ENCODE measurements at places on chromosomes 2 and 18.

DNA sequence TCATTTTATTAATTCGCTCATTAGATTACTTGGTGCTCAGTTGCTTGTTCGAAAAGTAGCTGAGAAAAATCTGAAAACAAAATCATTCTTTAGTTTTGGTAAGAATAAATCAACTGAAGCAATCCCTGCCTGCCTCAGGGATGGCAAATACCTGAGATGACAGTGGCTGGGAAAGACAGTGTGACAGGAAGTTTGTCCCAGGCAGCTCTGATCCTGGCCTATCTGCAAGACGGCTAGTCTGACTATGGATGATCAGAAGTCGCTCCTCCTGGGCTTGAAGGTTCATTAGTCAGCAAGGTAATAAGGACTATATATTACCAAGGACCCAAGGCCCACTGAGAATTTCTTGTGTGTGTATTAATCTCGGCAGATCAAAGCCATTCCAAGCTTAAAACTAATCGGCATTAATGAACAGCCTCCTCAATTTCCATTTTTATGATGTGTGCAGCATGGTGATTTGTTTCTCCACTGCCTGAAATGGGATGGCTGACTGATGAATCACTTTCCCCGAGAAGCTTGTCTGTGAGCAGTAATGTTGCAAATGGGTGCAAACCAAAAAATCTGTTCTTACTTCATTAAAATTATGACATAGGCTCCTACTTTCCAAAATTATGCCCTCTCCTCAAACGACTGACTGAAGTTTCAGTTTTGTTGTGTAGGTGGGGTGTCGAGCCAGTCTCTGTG, 199.9 kb downstream of the ACTR3 start:
- DNase-seq: no peak

- DNase-seq: no peak
Observed at GRCh38 chr18:67654101-67654500, 137.6 kb upstream of the DSEL start.

DNA sequence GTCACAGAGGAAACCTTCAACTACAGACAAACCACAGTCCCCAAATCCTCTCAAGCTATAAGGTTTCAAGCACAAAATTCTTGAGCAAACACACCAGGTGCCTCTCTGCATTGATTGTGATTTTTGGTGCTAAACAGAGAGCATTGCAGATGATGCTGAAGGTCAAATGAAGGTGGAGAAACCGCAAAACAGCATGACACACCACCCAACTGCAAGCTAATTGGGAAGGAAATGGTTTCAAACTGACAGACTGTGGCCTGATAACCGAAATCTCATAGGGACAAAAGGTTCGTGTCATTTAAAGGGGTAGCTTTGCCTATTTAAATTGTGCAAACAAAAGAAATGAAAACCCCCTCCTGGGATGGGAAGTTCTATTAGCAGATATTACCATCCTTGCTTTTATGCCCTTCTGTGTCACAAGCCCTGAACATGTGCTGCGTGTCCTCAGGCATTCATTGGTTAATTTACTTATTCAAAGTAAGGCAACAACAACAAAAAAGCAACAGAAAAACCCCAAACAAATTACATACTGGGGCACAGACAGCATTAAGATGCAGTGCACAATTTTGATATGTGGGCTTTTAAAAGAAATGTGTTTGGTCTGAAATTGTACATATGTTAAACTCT, 154.9 kb downstream of the AQP4 start:
- DNase-seq: no peak

- no peak for DNase-seq
Observed at GRCh38 chr2:107202962-107203591, 317.1 kb upstream of the ST6GAL2 start.

- DNase-seq: no peak
Observed at GRCh38 chr2:207467716-207468347, 61.9 kb upstream of the CREB1 start.

GRCh38 chr2:85534099-85534498, 4.9 kb upstream of the MAT2A start:
- peak; percentile 51 for DNase-seq

- no peak for DNase-seq
Observed at GRCh38 chr2:134396493-134396892, 142.6 kb downstream of the MGAT5 start.

DNA sequence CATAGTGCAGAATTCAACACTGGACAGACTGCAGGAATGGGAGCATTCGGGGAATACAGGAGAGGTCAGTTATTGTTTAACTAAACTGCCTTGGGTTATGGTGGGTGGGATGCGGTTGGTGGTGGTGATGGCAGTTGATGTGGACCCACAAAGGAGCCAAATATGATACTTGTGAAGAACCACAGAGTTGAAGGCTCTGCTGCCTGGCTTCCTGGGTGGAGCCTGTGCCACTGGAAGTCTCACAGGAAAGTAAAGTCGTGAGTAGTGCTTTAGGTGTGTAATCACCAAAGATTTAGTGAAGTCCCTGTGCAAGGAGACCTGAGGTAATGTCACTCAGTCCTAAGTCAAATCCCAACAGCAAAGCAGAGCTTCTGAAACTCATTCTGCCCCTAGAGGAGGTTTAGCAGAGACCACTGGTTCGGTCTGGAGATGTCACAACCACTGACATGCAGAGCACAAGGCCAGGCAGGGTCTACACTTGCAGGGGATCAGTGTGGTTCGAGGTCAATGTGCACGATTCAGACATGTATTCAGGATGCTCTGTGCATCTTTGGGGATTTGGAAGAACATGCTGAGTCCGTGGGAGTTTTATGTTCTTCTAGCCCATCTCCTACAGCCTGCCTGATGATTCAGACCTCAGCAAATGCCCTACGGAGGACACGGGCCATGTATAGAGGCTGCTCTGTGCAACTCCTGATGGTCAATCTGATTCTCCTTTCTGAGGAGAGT, 1150.9 kb downstream of the RPIA start:
- no peak for DNase-seq

DNA sequence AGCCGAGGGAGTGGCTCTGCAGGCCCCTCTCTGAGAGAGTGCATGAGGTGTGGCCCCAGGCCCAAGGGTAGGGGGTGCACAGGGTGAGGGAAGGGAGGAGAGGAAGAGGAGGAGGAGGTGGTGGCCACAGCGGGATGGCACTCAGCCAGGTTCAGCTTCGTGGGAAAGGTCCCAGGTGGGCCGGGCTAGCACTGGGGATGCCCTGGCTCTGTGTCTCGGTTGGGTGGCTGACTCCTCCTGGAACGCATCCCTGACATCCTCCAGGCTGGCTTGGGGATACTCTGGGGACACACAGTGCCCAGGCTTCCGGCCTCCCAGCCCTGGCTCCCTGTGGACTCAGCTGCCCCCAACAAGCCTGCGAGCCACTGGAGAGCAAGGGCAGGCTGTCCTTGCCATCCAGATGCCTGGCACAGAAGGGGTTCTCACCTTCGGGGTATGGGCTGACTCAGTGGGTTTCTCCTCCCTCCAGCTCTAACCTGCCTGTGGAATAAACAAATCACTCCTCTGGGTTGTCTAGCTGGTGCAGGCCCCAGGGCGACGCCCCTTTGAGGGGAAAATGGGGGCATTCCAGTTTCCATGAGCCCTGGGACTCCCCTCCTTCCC, 582 bp upstream of the ZAP70 start:
- no peak for DNase-seq

DNA sequence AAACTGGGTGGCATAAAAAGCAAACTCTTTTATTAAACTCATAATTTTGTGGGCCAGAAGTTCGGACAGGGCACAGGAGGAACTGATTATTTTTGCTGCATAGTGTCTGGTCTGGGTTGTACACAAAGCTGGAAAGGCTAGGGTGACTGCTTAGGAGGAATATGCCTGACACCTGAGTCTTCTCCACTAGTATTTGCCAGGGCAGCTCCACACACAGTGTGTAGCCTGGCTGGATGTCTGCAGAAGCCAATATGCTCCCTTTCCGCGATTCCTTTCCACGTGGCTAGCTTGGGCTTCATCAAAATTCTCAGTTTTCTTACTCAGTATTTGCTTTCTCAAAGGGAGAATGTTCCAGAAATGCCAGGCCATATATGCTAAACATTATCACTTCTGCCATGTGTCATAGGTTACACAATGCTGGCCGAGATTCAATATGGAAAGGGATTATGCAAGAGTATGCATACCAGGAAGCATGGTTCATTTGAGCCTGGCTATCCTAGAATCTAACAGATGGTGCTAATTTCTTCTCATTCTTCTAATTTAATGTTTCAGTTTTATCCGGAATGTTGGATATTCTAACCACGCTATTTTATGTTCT, 142.7 kb upstream of the DOK6 start:
- no peak for DNase-seq

DNA sequence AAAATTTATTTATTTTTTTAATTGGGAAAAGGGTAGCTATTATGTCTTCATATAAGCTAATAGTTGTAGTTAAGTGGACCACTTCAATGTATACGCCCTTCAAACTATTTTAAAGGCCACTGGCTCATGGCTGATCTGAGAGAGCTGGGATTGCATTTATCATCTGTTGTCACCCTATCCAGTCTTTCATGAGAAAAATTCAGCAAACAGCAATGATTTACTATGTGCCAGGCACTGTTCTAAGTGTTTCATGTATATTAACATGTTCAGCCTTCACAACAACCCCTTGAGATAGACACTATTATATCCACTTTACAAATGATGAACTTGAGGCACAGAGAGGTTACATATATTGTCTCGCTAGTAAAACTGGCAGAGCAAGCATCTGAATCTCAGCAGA, 66.1 kb upstream of the ZNF397 start:
- DNase-seq: no peak

DNA sequence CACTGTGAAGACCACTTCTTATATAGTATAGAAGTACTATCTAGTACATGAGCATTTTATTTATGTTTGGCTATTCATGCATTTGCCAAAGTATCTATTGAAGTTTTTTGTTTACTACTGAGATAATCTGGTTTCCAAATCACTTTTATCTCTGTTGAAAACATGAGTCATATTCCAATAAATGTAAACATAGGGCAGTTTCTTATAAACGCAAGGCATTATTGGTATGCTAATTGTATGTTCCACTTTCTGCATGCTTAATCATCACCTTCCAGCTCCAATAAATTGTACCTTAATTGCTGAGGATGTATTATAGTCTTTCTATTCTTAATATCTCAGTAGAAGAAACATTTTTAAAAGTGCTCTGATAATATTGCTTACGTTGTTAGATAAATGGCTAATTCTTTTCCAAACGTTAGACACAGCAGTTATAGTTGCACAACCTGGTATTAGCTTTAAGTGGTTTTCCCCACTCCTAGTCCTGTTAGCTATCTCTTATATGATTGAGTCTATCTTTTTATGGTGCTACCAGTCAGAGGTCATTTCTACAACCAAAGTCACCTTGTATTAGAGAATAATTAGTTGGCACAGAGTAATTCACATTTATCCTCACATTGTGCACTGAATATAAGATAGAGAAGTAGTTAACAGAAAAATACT, 17.2 kb downstream of the ITGA4 start:
- DNase-seq: peak; percentile 14

- no peak for DNase-seq
Observed at GRCh38 chr2:12701786-12702167, 15.0 kb upstream of the TRIB2 start.

DNA sequence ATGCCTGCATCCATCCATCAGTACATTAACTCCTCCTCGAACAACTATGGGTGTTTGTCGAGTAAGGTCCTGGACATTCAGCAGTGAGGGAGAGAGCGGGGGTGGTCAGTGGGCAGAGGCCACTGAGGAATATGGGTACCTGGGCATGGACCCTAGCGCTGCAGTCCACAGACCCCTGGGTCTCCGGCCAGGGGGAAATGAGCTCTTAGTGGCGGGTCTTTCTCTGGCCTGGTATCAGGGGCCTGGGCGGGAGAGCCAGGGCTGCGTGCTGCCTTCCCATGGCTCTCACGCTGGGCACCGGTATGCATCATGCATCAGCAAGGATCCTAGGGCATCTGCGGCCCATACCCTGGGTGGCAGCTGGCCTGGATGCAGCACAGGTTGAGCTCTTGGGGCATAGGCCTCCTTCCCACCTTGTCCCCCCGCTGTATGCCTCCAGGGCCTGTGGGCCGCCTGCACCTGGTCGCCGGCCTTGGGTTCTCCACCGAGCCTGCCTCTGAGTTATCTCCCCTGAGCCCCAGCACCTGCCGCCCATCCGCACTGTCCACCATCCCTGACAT, 1.3 kb upstream of the MOCOS start:
- DNase-seq: no peak

DNA sequence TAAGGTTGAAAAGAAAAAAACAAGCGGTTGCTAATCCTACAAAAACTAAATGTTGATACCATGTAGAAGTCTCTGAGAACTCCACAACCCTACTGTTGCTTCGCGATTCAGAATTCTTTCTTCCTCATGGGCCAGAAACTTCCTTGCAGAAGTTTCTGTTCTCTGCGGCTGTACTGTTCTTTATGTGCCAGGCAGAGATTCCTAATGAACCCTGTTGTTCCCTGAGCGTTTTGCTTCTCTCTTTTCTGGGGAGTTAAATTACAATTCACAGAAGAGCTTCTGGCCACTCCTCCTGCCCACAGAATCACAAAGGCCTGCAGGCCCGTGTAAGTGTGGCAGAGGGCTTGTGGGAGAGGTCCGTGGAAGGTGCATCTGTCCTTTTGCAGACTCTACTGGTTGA, 1.8 kb upstream of the THNSL2 start:
- no peak for DNase-seq

GRCh38 chr18:32770666-32771168, 2.1 kb downstream of the KLHL14 start:
- DNase-seq: no peak

- no peak for DNase-seq
Observed at GRCh38 chr2:149394864-149395263, 64.5 kb downstream of the LYPD6 start.

DNA sequence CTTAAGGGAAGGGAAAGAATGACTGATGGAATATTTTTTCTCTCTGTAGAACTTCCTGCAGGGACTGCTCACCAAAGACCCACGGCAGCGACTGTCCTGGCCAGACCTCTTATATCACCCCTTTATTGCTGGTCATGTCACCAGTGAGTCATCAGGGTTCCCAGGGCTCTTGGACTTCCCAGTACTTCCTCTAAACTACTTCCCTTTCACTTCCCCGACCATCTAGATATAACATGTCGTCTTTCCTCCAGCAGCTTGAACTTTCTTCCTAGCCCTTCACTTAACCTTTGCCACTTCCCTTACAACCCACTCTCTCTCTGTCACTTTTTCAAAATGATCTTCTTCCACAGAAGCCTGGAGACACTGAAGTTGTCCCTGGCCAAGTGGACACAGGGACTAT, 7.2 kb downstream of the STK36 start:
- no peak for DNase-seq

DNA sequence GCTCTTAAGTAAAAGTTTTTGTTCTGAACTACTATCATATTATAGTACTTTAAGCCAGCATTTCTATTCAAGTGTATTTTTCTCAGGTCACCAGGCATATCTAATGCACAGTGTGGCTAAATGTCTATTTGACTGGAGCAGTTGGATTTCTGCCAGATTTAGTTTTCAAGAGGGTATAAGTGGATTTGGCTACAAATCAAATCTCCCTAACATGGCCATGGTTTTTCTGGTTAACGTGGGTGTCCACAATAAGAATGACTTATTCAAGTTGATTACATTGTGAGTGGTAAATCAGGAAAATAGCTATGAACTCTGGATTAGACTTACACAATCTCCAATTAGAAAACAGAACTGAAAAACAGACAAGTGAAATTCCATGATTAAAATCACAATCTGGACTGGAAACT, 5.7 kb upstream of the CHN1 start:
- no peak for DNase-seq

All from hematopoietic multipotent progenitor cell treated with erythropoietin and hydrocortisone succinate and interleukin-3 and kit ligand, for 17 days (in vitro differentiated cells).